Endothelial cell of umbilical vein (primary cell): ENCODE measurements at places on chromosomes 1 and 21. TPM values are rescaled to one million over a fixed set of nuclear protein-coding genes. Genes with fewer than 3 reads are reported as not detected.

Gene PRKAA2
- total RNA-seq: 0.78 and 1.2 TPM in 2 replicates

GRCh38 chr1:65075123-65075976 lies 72.7 kb upstream of the AK4 start:
- no peak overlapping the region for H3K4me3 ChIP-seq
- DNase-seq: peak; percentile 75
- H3K36me3 ChIP-seq: no peaks in the 10 kb centered on the region
- peaks cover 3% of the 10 kb centered on the region for H3K27me3 ChIP-seq

DNA sequence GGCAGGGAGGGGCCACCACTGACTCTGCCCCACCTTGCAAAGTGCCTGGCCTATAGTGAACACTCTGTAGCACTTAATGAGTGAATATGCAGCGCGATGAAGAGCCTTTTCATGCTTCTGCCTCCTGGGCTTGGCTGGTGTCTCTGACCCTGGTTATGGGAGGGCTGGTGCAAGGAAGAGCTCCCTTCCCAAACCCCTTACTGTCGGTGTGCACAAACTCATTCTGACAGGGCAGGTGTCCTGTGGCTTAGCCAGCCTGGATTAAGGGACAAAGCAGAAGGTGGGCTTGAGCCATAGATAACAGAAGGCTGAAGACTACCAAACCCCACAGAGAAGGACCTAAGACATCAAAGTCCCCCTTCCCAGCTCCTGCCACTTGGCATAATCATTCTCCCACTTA lies 2.0 kb upstream of the NCMAP start:
- H3K4me1 ChIP-seq: no peaks in the 10 kb centered on the region
- H3K27ac ChIP-seq: no peak overlapping the region

DNA sequence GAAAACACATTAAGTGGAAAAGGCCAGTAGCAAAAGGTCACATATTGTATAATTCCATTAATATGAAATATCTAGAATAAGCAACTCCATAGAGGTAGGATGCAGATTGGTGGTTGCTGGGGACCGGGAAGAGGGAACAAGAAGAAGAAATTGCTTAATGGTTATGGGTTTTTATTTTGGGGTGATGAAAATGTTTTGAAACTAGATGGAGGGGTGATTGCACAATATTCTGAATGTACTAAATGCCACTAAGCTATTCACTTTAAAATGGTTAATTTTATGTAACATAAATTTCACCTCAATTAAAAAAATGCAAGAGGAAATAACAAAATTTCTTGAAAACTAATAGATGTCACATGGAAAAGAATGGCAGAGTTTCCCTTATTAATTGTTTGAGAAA lies 6.7 kb downstream of the KIAA0040 start:
- no peaks in the 10 kb centered on the region for H3K4me1 ChIP-seq
- no peak overlapping the region for H3K27ac ChIP-seq
- H3K36me3 ChIP-seq: no peaks in the 10 kb centered on the region

GRCh38 chr1:86239894-86240293 lies 83.3 kb upstream of the COL24A1 start:
- no peak for DNase-seq
- no peak overlapping the region for H3K27ac ChIP-seq
- no peaks in the 10 kb centered on the region for H3K27me3 ChIP-seq
- H3K4me3 ChIP-seq: no peak overlapping the region

GRCh38 chr1:78553859-78554258 lies 63.1 kb downstream of the PTGFR start:
- H3K4me3 ChIP-seq: no peak overlapping the region
- peaks cover 2% of the 10 kb centered on the region for H3K27me3 ChIP-seq
- H3K36me3 ChIP-seq: no peaks in the 10 kb centered on the region
- no peak for DNase-seq

Gene TIPRL
- total RNA-seq: 37.6 and 45.8 TPM in 2 replicates

DNA sequence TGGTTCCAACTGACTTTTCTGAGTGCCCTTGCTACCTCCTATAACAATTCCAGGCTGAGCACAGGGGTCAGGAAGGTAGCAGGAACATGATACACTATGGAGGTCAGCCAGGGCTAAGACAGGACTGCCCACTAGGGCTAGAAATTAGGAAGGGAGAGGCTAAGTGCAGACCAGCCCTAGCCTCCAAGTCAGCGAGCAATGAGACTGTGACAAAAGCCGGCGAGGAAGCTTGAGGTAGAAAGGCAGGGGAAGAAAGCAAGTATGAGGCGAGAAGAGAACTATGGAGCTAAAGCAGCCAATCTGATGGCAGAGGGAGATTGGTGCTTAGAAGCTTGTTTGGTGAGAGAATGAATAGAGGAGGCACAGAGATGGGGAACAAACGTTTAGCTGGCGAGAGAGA lies 4.7 kb downstream of the UROD start:
- H3K27ac ChIP-seq: no peak overlapping the region
- H3K4me1 ChIP-seq: peaks cover 14% of the 10 kb centered on the region
- H3K27me3 ChIP-seq: no peaks in the 10 kb centered on the region
- DNase-seq: no peak
- peaks cover 3% of the 10 kb centered on the region for H3K36me3 ChIP-seq

DNA sequence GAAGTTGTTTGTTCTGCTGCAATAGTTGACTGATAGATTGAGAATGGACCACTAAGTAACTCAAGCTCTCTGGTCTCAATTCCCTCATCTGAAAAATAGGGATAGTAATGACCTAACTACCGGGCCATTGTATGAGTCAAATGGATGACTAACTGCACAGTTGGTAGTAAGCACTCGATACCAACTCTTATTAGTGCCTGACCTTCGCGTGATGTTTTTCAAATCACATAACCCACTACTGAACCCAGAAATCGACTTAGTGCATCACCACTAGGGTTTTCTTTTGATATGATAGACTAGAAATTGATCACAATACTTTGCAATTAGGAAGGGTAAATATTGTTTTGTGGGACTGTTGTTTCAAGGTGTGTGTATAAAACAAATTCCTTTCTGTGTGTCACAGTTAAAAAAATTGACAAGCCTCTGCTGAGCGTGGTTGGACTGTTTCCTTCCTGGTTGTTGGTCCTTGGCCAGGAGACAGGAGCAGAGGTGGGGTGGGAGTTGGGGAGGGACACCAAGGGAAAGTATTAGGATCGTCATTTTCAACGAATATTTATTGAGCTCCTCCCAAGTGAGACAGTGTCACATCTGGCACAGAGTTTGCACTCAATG lies 54.0 kb upstream of the LRP8 start:
- peak; percentile 7 for DNase-seq
- no peak overlapping the region for H3K27ac ChIP-seq
- no peaks in the 10 kb centered on the region for H3K4me1 ChIP-seq
- no peaks in the 10 kb centered on the region for H3K36me3 ChIP-seq
- H3K4me3 ChIP-seq: no peak overlapping the region

GRCh38 chr1:60598041-60598910 lies 484.1 kb upstream of the NFIA start:
- no peaks in the 10 kb centered on the region for H3K27me3 ChIP-seq
- peaks cover 22% of the 10 kb centered on the region for H3K4me1 ChIP-seq
- H3K36me3 ChIP-seq: no peaks in the 10 kb centered on the region
- no peak overlapping the region for H3K4me3 ChIP-seq

Gene KCNT2
- total RNA-seq: 1.4 and 1.6 TPM in 2 replicates

- H3K27ac ChIP-seq: no peak overlapping the region
- peaks cover 3% of the 10 kb centered on the region for H3K27me3 ChIP-seq
- H3K4me1 ChIP-seq: no peaks in the 10 kb centered on the region
Measured at GRCh38 chr1:212930986-212931678, 19.2 kb upstream of the VASH2 start.

GRCh38 chr1:56199061-56199460 lies 380.3 kb downstream of the PLPP3 start:
- no peak for DNase-seq
- H3K4me3 ChIP-seq: no peak overlapping the region
- no peak overlapping the region for H3K27ac ChIP-seq
- H3K27me3 ChIP-seq: no peaks in the 10 kb centered on the region
- no peaks in the 10 kb centered on the region for H3K36me3 ChIP-seq
- H3K4me1 ChIP-seq: no peaks in the 10 kb centered on the region

- H3K27me3 ChIP-seq: no peaks in the 10 kb centered on the region
- peak overlapping the region; percentile 56 for H3K27ac ChIP-seq
- no peaks in the 10 kb centered on the region for H3K36me3 ChIP-seq
- peaks cover 39% of the 10 kb centered on the region for H3K4me1 ChIP-seq
- H3K4me3 ChIP-seq: no peak overlapping the region
Measured at GRCh38 chr1:100955322-100955721, 59.4 kb downstream of the SLC30A7 start.

DNA sequence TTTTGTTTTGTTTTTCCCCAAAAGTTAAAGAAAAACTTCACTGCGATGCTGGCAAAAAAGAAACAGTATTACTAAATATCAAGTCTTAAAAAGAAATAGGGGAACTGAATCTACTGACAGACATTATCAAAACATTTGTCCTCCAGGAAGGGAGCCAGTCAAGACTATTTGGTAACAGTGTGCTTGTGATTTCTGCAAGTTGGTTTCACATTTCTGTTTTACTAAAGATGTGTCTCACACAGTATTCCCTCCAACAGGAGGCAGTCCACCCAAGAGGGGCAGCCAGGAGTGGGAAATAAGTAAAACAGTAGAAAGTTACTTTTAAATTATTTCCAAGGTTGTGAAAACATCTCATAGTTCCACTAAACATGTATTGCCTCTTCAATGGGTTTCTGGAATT lies 74.4 kb upstream of the SDC3 start:
- no peak for DNase-seq
- no peak overlapping the region for H3K4me3 ChIP-seq
- H3K4me1 ChIP-seq: no peaks in the 10 kb centered on the region
- no peaks in the 10 kb centered on the region for H3K27me3 ChIP-seq
- peaks cover 17% of the 10 kb centered on the region for H3K36me3 ChIP-seq

DNA sequence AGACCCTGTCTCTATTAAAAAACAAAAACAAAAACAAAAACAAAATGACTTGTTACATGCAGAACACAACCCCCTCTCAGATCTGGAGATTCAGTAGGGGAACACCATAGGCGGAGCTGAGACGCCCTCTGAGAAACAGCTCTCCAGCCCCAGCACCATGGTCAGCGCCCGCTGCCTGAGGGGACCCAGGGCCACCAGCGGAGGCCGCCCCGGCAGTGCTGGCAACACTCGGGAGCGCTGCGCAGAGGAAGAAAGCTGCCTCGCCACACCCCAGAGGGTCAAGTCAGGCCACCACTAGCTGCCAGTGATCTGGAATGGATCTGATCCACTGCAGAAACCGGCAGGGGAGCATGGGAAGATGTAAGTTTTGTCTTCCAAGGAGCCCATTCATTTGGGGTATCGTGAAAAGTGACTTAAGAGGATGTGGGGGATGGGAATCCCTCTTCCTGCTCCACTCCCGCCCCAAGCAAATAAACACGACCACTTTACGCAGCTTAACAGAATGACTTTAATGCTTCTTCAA lies 3.1 kb downstream of the ACTA1 start:
- peak; percentile 33 for DNase-seq
- no peaks in the 10 kb centered on the region for H3K36me3 ChIP-seq
- H3K4me3 ChIP-seq: no peak overlapping the region
- H3K27me3 ChIP-seq: peaks cover 58% of the 10 kb centered on the region

DNA sequence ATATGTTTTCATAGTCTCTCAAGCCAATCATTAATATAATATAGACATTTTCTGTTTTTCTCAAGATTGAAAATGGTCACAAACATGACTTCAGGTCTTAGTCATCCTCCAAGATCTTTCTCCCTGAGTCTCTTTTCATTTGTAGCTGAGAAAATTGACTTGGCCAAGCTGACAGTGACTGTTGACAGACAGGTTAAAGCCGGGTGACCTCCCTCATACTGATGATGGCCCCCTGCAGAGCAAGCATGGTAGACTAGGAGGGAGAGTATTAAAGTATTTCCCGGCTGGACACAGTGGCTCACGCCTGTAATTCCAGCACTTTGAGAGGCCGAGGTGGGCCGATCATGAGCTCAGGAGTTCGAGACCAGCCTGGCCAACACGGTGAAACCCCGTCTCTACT lies 6.8 kb upstream of the KIAA1614 start:
- DNase-seq: no peak
- no peak overlapping the region for H3K4me3 ChIP-seq
- H3K27ac ChIP-seq: no peak overlapping the region

GRCh38 chr1:85289848-85290335 lies 13.5 kb upstream of the BCL10 start:
- peaks cover 20% of the 10 kb centered on the region for H3K4me1 ChIP-seq
- no peak overlapping the region for H3K27ac ChIP-seq
- no peaks in the 10 kb centered on the region for H3K27me3 ChIP-seq
- no peaks in the 10 kb centered on the region for H3K36me3 ChIP-seq

Gene RGSL1
- not detected in 2 replicates for total RNA-seq

- peak overlapping the region; percentile 56 for H3K27ac ChIP-seq
- DNase-seq: peak; percentile 87
- no peak overlapping the region for H3K4me3 ChIP-seq
- H3K36me3 ChIP-seq: no peaks in the 10 kb centered on the region
- no peaks in the 10 kb centered on the region for H3K27me3 ChIP-seq
Measured at GRCh38 chr1:24009406-24009805, 29.3 kb upstream of the SRSF10 start.

DNA sequence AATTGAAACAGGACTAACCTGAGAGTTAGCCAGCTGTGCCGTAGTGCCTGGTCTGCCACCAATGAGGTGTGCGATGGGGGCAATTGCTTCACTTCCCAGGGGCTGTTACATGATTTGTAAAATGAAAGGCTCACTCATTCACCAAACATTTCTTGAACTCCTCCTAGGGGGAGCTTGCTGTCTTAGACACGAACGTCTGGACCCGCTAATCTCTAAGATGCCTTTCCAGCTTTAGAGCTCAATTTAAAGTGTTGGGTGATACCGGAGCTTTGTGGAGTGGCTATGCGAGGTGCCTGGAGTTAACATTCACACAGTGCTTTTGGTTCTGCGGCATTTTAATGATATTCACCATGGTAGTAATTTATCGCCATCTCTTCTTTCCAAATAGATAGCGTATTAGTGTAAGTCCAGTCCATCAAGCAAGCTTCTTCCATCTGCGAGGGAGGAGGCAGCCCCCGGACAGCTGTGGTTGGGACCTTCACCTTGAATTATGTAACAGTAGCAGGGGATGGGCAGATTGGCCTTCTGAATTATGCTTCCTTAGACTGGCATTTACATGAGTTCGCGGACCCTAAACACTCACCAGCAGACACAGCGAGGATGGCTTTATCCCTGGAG lies 179.9 kb downstream of the ADSS2 start:
- no peak overlapping the region for H3K4me3 ChIP-seq
- H3K27ac ChIP-seq: peak overlapping the region; percentile 58
- no peak for DNase-seq
- H3K27me3 ChIP-seq: no peaks in the 10 kb centered on the region

Gene KRTAP13-2
- total RNA-seq: not detected in 2 replicates

- no peak overlapping the region for H3K27ac ChIP-seq
- H3K36me3 ChIP-seq: no peaks in the 10 kb centered on the region
- no peak for DNase-seq
- H3K27me3 ChIP-seq: peaks cover 20% of the 10 kb centered on the region
- H3K4me1 ChIP-seq: no peaks in the 10 kb centered on the region
- H3K4me3 ChIP-seq: no peak overlapping the region
Measured at GRCh38 chr1:182598296-182598695, 5.9 kb downstream of the RGS16 start.

Gene AK5
- total RNA-seq: 3.3 and 7.5 TPM in 2 replicates

GRCh38 chr1:17425806-17426600 lies 13.5 kb downstream of the RCC2 start:
- peaks cover 69% of the 10 kb centered on the region for H3K36me3 ChIP-seq
- no peak overlapping the region for H3K27ac ChIP-seq
- no peaks in the 10 kb centered on the region for H3K27me3 ChIP-seq
- H3K4me3 ChIP-seq: no peak overlapping the region
- H3K4me1 ChIP-seq: no peaks in the 10 kb centered on the region

- no peaks in the 10 kb centered on the region for H3K27me3 ChIP-seq
- no peak for DNase-seq
- no peaks in the 10 kb centered on the region for H3K36me3 ChIP-seq
- H3K4me1 ChIP-seq: no peaks in the 10 kb centered on the region
- no peak overlapping the region for H3K4me3 ChIP-seq
Measured at GRCh38 chr1:222413436-222413835, 134.5 kb downstream of the HHIPL2 start.

Gene RGS8
- total RNA-seq: not detected in 2 replicates
